Left ventricle myocardium inferior (tissue), 1 donor: ENCODE measurements at places on chromosomes 13 and 19. TPM values are rescaled to one million over a fixed set of nuclear protein-coding genes. Genes with fewer than 3 reads are reported as not detected.

The POGLUT2 gene
- total RNA-seq = 3.4 TPM

The LRRC25 gene
- 2.4 TPM for total RNA-seq

The NDUFA13 gene
- total RNA-seq = 1,029 TPM

The ITPKC gene
- 9.8 TPM for total RNA-seq

The CD70 gene
- total RNA-seq = not detected

The GPR183 gene
- total RNA-seq = 1.7 TPM

The ICAM5 gene
- 0.49 TPM for total RNA-seq

The DCLK1 gene
- total RNA-seq = 8.4 TPM

The KCNRG gene
- not detected for total RNA-seq

The CGB2 gene
- not detected for total RNA-seq

The KLK12 gene
- total RNA-seq = not detected

- no peak for DNase-seq
Measured at GRCh38 chr19:33263325-33264023, 37.8 kb upstream of the SLC7A10 start.

DNA sequence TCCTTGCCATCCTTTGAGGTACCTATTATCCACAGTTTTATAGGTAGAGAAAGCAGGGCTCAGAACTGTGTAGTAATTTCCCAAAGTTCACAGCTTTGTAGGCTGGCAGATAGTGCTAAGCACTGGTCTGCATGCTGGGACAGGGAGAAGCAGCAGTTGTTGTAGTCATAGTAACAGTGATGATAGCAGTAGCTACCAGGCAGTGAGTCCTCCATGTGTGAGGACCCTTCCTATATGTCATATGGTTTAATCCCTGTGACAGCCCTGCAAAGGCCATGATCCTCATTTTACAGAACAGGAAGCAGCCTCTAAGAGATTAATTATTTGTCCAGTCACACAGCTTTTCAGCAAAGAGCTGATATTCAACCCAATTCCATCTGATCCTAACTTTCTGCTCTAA is 21.0 kb downstream of the SERP2 start:
- no peak for DNase-seq

- DNase-seq = no peak
Measured at GRCh38 chr13:78045916-78046315, 127.3 kb upstream of the EDNRB start.

DNA sequence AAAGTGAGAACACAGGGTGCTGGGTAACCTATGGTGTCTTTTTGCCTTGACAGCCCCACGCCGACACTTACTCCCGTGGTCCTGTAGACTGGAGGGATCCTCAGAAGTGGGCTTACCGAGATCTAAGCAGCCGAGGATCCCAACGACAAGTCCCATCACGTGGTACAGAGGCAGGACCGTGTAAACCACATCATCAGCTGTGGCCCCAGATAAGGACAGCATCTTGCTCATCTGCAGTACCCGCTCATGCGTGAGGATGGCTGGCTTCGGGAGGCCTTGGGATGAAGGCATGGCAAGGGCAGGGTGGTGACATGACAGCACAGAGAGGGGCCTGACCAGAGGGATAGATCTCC is 2.1 kb downstream of the SLC27A5 start:
- DNase-seq = no peak

- DNase-seq = no peak
Measured at GRCh38 chr19:6890401-6890913, 3.1 kb downstream of the ADGRE1 start.

GRCh38 chr19:1497578-1498235 is 6.7 kb downstream of the REEP6 start:
- no peak for DNase-seq

DNA sequence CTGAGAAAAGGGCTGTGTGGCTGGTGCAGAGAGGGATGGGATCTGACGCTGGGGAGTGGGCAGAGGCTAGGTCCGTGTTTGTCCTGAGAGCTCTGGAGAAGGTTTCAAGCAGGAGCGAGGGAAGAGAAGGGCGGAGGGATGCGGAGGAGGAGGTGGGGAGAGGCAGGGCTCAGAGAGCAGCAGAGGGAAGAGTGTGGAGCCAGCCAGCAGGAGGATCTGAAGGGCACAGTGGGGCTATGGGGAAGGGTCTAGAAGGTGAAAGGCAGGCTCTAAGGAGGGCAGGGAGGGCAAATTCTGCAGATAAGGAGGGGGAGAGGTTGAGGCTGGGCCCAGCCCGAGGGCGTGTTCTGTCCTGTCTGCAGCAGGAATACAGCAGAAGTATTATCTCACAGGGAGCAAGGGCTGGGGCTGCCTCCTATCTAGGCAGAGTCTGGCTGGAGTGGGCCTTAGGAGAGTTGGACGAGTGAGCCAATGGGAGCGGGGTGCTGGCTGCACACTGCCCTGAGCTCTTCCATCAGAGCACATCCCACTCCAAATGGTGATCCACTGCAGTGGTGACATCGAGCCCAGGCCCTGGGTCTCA is 6.1 kb downstream of the AP2A1 start:
- no peak for DNase-seq

DNA sequence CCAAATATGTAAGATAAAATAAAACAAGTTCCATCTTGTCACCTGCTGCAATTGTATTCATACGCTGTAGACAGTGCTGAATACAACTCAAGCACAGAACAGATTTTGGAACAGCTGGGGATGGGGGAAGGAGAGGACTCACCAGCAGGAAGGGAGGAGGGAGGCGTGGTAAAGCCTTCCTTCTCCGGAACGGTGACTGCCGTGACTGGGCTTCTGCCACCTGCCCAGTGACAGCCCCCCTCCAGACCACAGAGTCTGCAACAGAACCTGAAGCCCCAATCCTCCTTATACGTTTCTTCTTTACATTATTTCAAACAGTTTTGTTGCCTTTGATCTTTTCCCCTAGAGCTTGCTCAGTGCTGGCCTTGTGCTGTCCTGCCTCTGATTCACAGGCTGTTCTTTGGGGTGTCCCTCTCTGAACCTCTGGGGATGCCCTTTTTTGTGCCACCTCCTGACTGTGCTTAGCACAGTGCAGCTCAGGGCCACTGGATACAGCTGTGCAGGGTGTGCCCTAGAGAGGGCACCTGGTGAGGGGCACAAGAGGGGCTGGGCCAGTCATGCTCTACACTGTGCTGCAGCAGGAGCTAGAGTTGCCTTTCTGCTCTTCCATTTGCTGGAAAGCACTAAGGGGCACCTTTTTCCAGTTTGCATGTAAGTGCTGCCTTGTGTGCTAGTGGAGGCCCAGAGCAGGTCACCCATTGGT is 213.0 kb downstream of the ZIC5 start:
- no peak for DNase-seq

DNA sequence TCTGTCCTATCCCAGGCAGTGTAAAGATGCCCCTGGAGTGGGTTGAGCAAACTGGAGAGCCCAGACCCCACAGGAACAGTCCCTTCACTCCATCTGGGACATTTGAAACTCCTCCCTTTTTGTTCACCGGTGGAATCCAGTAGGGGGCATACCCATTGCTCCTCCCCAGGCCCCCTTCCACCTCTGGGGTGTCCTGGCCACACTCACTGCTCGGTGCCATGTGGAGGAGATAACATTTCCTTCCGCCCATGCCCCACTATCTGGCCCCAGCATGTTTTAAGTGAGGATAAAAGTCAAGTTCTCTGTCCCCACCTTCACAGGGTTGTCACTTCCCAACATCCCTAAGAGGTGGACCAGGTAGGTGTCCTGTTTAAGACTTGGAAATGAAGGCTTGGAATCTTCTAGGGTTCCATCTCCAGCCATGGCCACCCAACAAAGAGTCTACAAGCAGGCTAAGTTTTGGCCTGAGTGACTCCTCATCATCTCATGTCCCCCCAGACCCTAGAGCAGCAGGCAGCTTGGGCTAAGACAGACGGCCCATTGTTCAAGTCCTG is 9.3 kb downstream of the ZNF526 start:
- no peak for DNase-seq

GRCh38 chr13:28357247-28357825 is 137.6 kb downstream of the FLT1 start:
- DNase-seq = no peak

- DNase-seq = no peak
Measured at GRCh38 chr13:84445776-84446175, 563.5 kb upstream of the SLITRK1 start.

- no peak for DNase-seq
Measured at GRCh38 chr13:31204592-31204991, 4.8 kb downstream of the B3GLCT start.

- no peak for DNase-seq
Measured at GRCh38 chr13:80666782-80667552, 326.0 kb upstream of the SPRY2 start.

DNA sequence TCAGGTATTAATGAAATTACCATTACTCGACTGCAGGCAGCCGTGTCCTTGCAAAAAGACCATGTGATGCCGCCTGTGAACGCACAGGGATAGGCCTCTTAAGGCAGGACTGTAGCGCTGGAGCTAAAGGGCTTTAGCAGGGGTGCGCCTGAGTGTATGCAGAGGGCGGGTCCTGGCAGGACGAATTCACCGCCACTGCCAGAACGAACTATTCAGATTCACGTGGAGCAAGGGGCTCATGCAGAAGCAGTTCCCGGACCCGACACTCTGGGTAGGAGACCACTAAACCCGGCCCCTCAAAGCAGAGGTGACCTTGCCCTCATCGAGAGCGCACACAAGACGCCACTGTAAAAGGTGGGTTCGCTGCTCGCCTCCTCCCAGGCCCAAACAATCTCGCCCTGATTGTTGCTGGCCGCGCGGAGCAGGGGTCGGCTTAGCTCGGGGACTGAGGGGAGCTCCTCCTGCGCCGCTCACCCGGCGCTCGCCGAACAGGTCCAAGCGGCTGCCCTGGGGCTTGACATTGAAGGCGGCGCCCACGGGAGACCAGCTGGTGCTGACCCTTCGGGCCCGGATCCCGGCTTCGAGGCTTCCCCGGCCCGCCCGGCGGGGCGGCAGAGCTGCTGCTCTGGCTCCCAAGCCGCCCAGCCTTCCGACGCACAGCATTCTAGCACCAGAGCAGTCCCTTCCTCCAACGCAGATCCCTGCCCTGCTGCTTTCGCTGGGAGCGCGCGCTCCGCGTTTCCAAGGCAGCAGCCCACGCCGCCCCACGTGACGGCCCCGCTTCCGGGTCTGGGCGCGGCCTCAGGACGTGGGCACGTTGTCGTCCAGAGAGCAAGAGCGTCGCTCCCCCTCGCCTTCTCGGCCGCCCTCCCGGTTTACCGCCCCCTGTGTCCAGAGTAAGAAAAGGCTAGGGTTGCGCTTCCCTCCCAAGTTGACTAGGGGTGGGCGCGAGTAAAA is at the start of gene MIPEP:
TSS of gene MIPEP (minus strand) at position 743 of the 957 bp plus-strand sequence. CDS start at position 663, 80 bp downstream.
- DNase-seq = peak; percentile 92

DNA sequence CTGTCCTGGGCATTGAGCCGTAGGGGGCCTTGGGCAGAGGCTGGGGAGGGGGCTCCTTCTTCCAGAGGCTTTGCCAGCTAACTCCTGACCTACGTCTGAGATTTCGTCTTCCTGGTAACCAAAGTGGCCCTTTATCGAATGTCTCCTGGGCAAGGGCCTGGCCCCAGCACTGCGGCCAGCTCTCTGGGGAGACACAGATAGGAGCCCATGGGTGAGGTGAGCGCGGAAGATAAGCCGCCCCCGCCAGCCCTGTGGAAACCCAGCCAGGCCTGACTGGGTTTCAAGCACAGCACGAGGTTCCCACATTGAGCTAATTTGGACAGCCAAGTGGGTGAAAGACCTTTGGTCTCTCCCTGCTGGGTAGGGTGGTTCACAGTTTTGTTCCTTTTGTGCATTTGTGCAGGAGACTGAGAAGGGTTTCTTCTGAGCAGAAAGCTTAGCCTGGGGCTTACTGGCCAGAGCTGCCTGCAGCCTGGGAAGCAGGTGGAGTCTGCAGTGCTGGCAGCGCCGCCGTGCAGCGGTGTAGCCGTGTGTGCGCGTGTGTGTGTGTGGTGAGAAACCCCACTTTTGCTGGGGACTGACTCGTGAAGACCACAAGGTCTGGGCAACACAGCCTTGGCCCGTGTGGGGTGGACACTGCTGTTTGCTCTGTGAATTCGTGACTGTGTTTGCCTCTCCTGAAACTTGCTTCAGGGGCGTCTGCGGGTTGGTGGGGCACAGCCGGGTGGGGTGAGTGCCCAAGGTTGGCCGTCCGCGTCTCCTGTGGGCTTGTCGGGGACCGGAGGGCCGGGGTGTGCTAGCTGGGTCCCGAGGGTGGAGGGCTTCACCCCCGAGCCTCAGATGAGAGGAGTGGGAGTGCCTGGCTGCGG is 2.5 kb downstream of the BSG start:
- DNase-seq = peak; percentile 75

DNA sequence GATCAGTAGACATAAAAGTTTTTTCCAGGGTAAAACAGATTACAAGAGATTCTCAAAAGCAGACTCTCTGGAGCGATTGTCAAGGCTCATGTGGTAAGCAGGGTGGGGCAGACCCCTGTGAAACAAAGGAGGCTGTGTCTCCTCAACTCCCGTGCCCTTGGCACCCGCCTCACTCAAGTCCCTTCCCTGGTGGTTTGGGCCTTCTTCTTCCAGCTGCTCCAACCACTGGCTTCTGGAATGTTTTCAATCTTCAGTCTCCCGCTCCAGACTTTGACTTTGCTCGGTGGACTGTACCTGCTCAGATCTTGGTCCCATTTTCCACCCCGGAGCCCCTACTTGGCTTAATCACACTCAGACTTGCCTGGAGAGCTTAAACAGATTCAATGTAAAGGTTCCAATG is 74.8 kb upstream of the STK24 start:
- no peak for DNase-seq

- no peak for DNase-seq
Measured at GRCh38 chr13:32311188-32311897, 3.8 kb downstream of the ZAR1L start.

- no peak for DNase-seq
Measured at GRCh38 chr13:113493315-113493951, 2.9 kb upstream of the DCUN1D2 start.

DNA sequence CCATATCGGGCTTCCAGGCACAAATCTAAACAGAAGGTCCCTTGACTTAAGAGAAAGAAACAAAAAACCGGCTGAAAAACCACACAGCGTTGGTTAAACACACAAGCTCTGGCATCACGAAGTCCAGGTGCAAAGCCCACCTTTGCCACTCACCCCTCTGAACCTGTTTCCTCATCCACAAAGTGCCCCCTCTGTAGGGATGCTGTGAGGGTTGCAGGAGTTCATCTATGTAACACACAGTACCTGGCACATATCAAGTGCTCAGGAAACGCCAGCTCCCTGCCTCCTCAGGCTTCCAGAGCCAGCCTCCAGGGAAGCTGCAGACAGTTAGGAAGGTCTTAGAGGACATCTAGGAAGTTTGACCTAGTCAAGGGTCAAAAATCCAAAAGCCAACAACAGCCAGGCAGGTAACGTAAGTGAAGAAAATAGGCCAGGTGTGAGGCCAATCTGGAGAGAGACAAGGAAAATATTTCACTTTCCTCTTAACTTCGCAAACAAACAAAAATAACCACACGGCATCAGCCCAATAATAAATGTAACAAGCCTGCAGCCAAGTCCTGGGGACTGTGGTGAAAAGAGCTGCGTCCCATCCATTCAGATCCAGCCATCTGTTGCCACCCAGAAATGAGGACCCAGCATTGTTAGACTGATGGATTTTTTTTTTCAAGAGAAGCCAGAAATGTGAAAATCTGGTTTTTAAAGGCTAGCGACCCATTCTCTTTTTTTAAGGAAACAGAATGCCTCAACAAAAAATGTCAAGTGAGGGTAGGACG is 10.0 kb downstream of the KDELR1 start:
- DNase-seq = no peak

- no peak for DNase-seq
Measured at GRCh38 chr19:16037424-16038195, 38.7 kb upstream of the TPM4 start.

- no peak for DNase-seq
Measured at GRCh38 chr13:59447846-59448620, 715.7 kb downstream of the DIAPH3 start.
